Activated naive CD8-positive, alpha-beta T cell treated with anti-CD3 and anti-CD28 coated beads, Interleukin-2, amount 10 ng/mL, durations not matched to agents 7 days and 5 days (primary cell): ENCODE measurements at places on chromosomes 4 and X. TPM values are rescaled to one million over a fixed set of nuclear protein-coding genes. Genes with fewer than 3 reads are reported as not detected.

The MORF4L2 gene
- 125 TPM for total RNA-seq

GRCh38 chrX:53685711-53686110 lies 808 bp downstream of the HUWE1 start:
- peak overlapping the region; percentile 89 for H3K4me3 ChIP-seq
- no peaks in the 10 kb centered on the region for H3K27me3 ChIP-seq
- DNase-seq: no peak
- H3K27ac ChIP-seq: peak overlapping the region; percentile 93
- H3K4me1 ChIP-seq: peaks cover 18% of the 10 kb centered on the region
- H3K36me3 ChIP-seq: peaks cover 9% of the 10 kb centered on the region

GRCh38 chrX:140050906-140051305 lies 85.6 kb upstream of the CXorf66 start:
- no peaks in the 10 kb centered on the region for H3K36me3 ChIP-seq
- no peak overlapping the region for H3K4me3 ChIP-seq
- no peaks in the 10 kb centered on the region for H3K27me3 ChIP-seq

- no peaks in the 10 kb centered on the region for H3K4me1 ChIP-seq
- no peak overlapping the region for H3K4me3 ChIP-seq
- H3K27me3 ChIP-seq: peaks cover 3% of the 10 kb centered on the region
Measured at GRCh38 chrX:109918753-109919152, 84.2 kb upstream of the TMEM164 start.
